Progenitor cell of endocrine pancreas (in vitro differentiated cells): ENCODE measurements at places on chromosomes 11 and 22. TPM values are rescaled to one million over a fixed set of nuclear protein-coding genes. Genes with fewer than 3 reads are reported as not detected.

GAB4 gene
- total RNA-seq, result not detected in 2 replicates

DNA sequence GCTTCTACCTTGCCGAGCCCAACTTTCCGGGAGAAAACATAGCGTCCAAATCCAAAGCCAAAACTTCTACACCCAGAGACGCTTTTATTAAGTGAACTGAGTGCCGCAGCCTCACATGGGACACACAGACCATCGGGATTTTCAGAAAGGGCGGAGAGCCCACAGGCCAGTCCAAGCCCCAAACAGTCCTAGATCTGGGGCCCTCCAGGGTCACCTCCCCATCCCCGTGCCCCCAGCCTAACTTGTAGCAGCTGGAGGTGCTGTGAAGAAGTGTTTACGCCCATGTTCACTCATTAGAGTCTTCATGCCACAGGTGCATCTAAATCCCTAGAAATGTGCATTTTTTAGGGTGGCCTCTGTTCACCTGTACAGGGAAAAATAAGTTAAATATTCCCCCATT lies 14.1 kb upstream of the ADORA2A start:
- H3K27ac ChIP-seq, result no peak overlapping the region
- no peaks in the 10 kb centered on the region for H3K4me1 ChIP-seq
- H3K36me3 ChIP-seq, result peaks cover 5% of the 10 kb centered on the region
- no peaks in the 10 kb centered on the region for H3K27me3 ChIP-seq

SYT13 gene
- total RNA-seq, result 22.9 and 24.5 TPM in 2 replicates

TMA7B gene
- total RNA-seq, result not detected in 2 replicates

ACTN3 gene
- 0.43 and 0.44 TPM in 2 replicates for total RNA-seq

DNA sequence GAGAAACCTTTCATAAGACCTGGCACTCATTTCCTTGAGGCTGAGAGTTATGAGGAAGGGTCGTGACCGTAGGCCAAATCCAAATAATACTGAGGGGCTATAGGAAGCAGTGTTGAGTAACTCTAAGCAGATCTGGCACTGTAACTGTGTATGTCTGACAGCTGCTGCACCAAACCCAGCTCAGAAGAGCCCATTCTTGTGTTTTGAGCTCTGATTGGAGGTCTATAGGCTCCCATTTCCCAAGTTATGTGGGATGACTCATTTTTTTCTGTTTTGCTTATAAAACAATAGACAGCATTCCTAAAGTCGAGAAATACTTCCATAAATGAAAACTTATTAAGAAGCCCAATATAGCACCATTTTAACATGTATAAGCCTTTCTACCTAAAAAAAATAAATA lies 645.8 kb downstream of the DLG2 start:
- no peak for DNase-seq
- no peaks in the 10 kb centered on the region for H3K4me1 ChIP-seq
- no peaks in the 10 kb centered on the region for H3K36me3 ChIP-seq
- H3K4me3 ChIP-seq, result no peak overlapping the region
- H3K27ac ChIP-seq, result no peak overlapping the region

YPEL4 gene
- total RNA-seq, result 0.22 TPM in 2 replicates

- H3K4me1 ChIP-seq, result no peaks in the 10 kb centered on the region
- H3K27me3 ChIP-seq, result peaks cover 7% of the 10 kb centered on the region
- DNase-seq, result no peak
These were observed 73.2 kb upstream of the BLID start for GRCh38 chr11:122189229-122189628.

MPPED2 gene
- total RNA-seq, result 25.9 and 32.8 TPM in 2 replicates

GRCh38 chr11:76588455-76589325 lies 81.9 kb downstream of the LRRC32 start:
- H3K4me3 ChIP-seq, result no peak overlapping the region
- H3K4me1 ChIP-seq, result no peaks in the 10 kb centered on the region
- H3K27ac ChIP-seq, result no peak overlapping the region
- H3K27me3 ChIP-seq, result no peaks in the 10 kb centered on the region
- H3K36me3 ChIP-seq, result no peaks in the 10 kb centered on the region
- DNase-seq, result no peak

- no peaks in the 10 kb centered on the region for H3K36me3 ChIP-seq
- H3K4me1 ChIP-seq, result no peaks in the 10 kb centered on the region
- H3K27ac ChIP-seq, result no peak overlapping the region
- H3K4me3 ChIP-seq, result no peak overlapping the region
These were observed 67.1 kb downstream of the PARVB start for GRCh38 chr22:44091021-44091721.

GRCh38 chr11:66083767-66084166 lies 13.7 kb downstream of the PACS1 start:
- no peaks in the 10 kb centered on the region for H3K36me3 ChIP-seq
- peaks cover 32% of the 10 kb centered on the region for H3K4me1 ChIP-seq
- no peaks in the 10 kb centered on the region for H3K27me3 ChIP-seq
- DNase-seq, result no peak
- no peak overlapping the region for H3K4me3 ChIP-seq

AIFM3 gene
- total RNA-seq, result 1.8 and 2.3 TPM in 2 replicates

CASP1 gene
- not detected in 2 replicates for total RNA-seq

GRCh38 chr11:62542111-62542745 lies 4.4 kb downstream of the AHNAK start:
- no peak for DNase-seq
- H3K27me3 ChIP-seq, result peaks cover 34% of the 10 kb centered on the region
- H3K36me3 ChIP-seq, result no peaks in the 10 kb centered on the region
- H3K27ac ChIP-seq, result peak overlapping the region; percentile 68

DNA sequence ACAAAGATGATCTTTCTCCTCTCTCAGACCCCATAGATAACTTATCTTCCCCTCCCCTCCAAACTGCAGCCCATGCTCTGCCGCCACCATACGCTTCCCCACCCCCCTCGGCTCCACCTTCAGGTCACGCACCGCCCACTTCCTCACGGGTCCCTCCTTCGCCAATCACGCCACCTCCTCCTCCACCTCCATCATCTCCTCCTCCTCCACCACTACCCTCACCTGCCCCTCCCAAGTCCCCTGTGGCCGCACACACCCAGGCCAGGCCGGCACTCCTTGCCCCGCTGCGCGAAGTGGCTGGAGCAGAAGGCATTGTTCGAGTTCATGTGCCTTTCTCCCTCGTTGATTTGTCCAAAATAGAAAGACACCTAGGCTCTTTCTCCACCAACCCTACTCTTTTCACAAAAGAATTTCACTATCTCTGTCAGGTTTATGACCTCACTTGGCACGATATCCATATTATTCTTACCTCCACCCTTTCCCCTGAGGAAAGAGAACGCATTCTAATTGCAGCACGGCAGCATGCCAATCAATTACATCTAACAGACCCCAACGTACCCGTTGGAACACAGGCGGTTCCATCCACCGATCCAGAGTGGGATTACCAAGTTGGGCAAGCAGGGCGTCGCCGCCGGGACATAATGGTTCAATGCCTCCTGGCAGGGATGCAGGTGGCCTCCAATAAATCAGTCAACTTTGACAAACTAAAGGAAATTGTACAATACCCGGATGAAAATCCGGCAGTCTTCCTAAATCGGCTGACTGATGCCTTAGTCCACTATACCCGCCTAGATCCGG lies 12.3 kb upstream of the OR56A3 start:
- no peak overlapping the region for H3K4me3 ChIP-seq
- H3K4me1 ChIP-seq, result no peaks in the 10 kb centered on the region
- no peaks in the 10 kb centered on the region for H3K36me3 ChIP-seq
- no peaks in the 10 kb centered on the region for H3K27me3 ChIP-seq
- no peak for DNase-seq

DNA sequence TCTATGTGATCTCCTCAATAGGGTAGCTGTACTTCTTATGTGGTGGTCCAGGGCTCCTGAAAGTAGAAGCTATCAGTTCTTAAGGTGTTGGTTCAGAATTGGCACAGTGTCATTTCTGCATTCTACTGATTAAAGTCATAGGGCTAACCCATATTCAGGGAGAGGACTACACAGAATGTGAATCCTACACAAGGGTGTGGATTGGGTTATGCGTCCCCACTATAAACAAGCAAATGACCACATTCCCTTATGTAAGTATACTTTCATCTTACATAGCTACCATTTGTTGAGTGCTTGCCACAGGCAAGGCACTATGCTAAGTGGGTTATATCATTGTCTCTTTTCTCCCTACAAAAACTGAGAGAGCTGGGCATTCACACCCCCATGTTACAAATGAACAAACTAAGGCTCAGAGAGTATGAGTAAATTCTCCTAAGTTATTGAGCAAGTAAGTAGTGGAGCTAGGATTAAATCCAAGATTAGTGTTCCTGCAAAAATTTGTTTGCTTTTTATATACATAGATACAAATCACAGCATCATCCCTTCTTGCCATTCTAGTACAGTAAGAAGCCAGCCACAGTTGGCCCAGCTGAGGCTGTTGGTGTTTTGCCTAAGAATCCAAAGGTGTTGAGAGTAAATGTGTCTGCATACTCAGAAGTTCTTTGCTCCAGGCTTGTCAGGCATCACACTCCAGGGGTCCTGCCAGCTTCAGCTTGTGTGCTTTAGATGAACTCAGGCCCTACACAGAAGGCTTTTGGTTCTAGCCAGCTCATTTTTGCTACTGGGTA lies 157.8 kb downstream of the KIF18A start:
- H3K4me1 ChIP-seq, result no peaks in the 10 kb centered on the region
- DNase-seq, result no peak
- H3K27me3 ChIP-seq, result no peaks in the 10 kb centered on the region
- H3K36me3 ChIP-seq, result no peaks in the 10 kb centered on the region

POU2AF1 gene
- total RNA-seq, result 0.43 and 0.58 TPM in 2 replicates

DNA sequence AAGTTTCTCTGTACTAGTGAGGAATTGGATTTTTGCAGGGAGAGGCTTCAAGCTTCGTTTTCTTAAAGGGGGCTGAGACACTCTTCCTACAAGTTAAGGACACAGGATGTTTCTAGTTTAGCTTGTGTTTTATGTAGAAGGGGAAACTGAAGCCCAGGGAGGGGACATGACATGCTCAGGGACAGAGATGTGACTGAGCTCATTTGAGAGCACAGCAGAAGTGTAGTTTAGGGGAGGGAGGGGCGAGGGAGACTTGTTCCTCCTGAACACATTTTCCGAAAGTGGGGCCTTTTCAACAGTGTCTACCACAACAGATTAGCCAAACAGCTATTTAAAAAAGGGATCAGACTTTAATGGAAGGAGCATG lies 148.1 kb downstream of the FBXO7 start:
- no peak overlapping the region for H3K4me3 ChIP-seq
- peaks cover 12% of the 10 kb centered on the region for H3K4me1 ChIP-seq
- DNase-seq, result no peak
- H3K27ac ChIP-seq, result peak overlapping the region; percentile 84
- H3K36me3 ChIP-seq, result peaks cover 1% of the 10 kb centered on the region

DNA sequence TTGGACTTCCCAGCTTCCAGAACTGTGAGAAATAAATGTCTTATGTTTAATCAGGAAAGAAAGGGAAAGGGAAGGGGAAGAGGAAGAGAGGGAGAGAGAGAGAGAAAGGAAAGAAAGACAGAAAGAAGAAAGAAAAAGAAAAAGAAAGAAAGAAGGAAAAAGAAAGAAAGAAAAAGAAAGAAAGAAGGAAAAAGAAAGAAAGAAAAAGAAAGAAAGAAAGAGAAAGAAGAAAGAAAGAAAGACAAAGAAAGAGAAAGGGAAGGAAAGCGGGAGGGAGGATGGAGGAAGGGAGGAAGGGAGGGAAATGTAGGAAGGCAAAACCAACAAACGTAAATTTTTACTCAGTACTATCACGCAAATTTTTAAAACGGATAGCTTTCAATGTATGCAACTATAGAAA lies 2281.8 kb downstream of the LRRC4C start:
- no peak for DNase-seq
- no peaks in the 10 kb centered on the region for H3K27me3 ChIP-seq
- no peak overlapping the region for H3K4me3 ChIP-seq
- H3K4me1 ChIP-seq, result no peaks in the 10 kb centered on the region
- H3K27ac ChIP-seq, result no peak overlapping the region
- no peaks in the 10 kb centered on the region for H3K36me3 ChIP-seq

DNA sequence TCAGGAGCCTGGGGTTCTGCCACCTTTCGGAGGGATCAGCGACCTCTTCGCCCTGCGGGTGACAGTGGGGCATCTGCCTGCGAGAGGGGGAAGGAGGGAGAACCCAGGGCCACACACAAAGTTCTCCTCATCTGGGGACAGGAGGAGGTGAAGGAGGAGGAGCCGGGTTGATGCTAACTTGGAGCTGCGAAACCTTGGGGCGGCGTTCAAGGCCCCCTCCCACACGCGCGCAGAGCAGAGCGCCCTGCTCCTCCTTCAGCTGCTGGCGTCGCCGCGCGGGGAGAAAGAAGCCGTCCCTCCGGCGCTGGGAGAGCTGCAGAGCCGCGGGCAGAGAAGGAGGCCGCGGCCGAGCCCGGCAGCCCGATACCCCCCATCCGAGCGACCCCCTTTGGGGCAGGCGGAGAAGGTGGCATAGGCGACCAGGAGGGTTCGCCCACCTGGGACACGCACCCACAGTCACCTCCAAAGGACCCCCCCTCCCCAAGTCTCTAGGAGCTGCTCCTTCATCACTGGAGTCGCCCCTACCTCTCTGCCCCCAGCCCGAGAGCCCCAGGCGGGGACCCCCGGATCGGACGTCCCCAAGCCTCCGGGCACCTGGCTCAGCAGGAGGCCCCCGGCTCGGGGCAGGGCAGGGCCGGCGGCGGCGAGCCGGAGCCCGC lies at the start of gene RASD2:
RASD2 (plus strand) TSS at position 237 of the 659 bp plus-strand sequence. CDS start 5,979 bp downstream, outside the sequence.
- no peak within 1 kb of the TSS for H3K27ac ChIP-seq
- H3K4me3 ChIP-seq, result peak within 1 kb of the TSS; percentile 68
- H3K27me3 ChIP-seq, result peaks cover 63% of the 10 kb centered on the region
- peaks cover 2% of the 10 kb centered on the region for H3K4me1 ChIP-seq

DNA sequence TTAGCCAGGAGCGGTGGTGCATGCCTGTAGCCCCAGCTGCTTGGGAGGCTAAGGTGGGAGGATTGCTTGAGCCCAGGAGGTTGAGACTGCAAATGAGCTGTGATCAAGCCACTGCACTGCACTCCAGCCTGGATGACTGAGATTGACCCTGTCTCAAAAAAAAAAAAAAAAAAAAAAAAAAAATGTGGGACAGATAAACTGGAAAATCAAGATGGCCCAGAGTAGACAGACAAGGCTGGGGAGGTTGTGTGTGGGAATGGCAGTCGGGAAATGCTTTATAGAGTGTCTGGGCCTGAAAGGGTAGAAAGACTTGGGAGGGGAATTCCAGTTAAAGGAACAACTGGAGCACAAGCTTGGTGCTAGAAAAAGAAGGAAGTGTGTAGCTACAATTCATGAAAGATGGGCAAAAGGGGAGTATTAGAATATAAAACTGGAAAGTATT lies 18.2 kb upstream of the WDR74 start:
- peaks cover 22% of the 10 kb centered on the region for H3K36me3 ChIP-seq
- peaks cover 54% of the 10 kb centered on the region for H3K4me1 ChIP-seq
- peak overlapping the region; percentile 98 for H3K4me3 ChIP-seq
- DNase-seq, result no peak
- H3K27me3 ChIP-seq, result no peaks in the 10 kb centered on the region
